COLO829 (cell line): ENCODE measurements at places on chromosomes 4 and X.

GRCh38 chrX:148067285-148067684 is 86.1 kb downstream of the FMR1NB start:
- DNase-seq: no peak

DNA sequence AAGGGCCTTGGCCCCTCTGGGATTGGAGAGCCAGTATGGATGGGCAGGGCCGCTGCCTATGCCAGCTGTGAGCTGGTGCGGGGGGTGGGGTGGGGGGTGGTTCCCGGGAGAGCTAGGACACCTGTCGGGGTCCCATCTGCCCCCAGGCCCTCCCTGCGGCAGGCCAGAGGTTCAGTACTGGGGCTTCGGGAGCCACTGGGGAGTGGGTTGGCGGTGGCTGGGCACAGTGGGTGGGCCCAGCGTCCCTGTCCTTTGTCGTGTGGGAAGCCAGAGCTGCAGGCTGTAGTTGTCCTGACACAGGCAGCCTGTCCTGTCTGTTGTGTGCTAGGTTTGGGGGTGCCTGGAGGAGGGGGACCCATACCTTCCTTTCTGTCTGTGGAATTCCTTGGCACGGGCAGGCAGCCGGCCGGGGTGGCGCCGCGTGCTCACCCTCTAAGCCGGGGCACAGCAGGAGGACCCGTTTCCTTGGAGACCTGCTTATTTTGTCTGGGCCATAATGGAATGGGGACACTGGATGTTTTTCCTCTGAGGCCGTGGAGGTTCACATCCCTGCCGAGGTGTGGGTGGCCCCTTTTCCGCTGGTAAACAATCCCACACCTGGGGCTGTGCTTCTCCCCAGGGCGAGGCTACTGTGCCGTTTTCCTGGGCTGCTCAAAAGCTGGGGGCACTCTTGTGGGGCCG is 14.8 kb downstream of the DOK7 start:
- no peak for DNase-seq

- DNase-seq: peak; percentile 79
Measured at GRCh38 chr4:687048-687970, 1.6 kb downstream of the SLC49A3 start.

DNA sequence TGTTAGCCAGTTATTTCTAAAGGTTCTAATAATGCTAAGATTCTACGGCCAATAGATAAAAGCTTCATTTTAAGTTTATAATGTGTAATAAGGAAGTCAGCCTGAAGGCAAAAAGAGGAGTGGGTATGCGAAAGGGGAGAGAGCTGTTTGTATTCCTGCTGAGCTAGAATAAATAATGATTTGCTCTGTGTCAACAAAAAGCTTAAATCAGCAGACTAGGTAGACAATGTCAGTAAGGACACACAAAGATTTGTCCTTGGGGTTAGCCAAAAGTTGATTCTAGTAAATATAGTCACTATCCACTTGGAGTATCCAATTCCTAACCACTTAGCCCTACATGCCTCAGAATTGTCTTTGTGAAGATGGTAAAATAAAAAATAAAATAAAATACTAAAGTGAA is 90.3 kb upstream of the GRIA3 start:
- no peak for DNase-seq

GRCh38 chr4:120163895-120164294 is 97.2 kb upstream of the MAD2L1 start:
- no peak for DNase-seq

- peak; percentile 17 for DNase-seq
Measured at GRCh38 chrX:115337491-115338144, 48.1 kb downstream of the LUZP4 start.

- DNase-seq: no peak
Measured at GRCh38 chr4:53273726-53274125, 92.1 kb downstream of the SCFD2 start.

- DNase-seq: no peak
Measured at GRCh38 chr4:114698231-114698630, 99.6 kb downstream of the UGT8 start.

DNA sequence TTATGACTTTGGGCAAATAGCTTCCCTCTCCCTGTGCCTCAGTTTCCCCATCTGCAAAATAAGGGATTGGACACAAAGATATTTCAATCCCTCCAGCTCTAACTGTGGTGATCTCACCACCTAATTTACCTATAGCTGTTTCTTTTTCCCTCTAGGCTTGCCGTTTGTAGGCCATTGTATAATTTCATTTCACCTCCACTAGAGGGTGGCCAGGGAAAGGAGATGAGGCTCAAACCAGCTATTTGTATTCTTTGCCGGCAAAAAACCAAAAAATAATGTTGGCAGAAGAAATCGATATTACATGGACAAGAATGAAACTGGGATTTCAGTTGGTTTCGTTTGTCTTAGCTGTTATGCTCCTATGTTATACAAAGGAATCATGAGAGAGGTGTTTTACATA is 36.1 kb upstream of the DOCK11 start:
- DNase-seq: peak; percentile 5

GRCh38 chrX:43238461-43238945 is 417.6 kb upstream of the MAOA start:
- DNase-seq: no peak

DNA sequence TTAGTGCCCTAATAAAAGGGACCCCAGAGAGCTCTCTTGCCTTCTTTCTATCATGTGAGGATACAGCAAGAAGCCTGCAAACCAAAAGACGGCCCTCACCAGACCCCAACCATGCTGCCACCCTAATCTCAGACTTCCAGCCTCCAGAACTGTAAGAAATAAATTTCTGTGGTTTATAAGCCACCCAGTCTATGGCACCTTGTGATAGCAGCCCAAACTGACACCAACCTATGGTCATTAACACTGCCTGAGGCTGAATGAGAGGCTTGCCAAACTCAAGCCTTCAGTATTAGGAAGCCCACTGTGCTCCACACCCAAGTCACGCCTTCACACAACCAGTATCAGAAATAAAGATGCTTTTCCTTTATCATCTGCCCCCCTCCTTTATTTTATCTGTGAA is 127.3 kb upstream of the KLF3 start:
- DNase-seq: no peak

DNA sequence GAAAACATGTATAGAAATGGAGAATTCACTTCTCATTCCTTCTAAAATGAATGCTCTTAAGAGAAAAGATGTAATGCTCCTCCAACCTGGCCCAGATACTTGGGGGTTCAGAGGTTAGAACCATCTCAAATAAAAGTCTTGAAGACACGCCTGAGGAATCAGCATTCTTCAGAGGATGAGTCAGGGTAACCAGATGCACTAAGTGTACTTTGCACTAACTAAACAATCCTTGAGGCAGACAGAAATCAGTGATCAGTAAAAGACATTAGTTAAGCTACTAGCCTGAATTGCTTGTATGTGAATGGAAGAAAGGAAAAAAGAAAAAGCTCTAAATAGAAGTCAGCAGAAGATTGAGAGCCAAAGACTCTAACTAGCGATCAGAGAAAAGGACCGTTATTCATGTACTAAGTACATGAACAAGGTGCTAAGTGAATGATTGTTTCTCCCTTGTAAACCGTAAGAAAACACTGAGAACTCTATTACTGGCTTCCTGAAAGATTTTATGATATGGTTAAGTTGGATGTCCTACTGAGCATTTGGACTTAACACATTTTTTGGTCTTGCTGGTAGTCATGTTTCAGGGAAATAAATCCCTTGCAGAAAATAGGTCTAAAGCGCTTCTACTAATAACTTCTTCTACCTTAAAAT is 738.3 kb downstream of the STPG2 start:
- no peak for DNase-seq

DNA sequence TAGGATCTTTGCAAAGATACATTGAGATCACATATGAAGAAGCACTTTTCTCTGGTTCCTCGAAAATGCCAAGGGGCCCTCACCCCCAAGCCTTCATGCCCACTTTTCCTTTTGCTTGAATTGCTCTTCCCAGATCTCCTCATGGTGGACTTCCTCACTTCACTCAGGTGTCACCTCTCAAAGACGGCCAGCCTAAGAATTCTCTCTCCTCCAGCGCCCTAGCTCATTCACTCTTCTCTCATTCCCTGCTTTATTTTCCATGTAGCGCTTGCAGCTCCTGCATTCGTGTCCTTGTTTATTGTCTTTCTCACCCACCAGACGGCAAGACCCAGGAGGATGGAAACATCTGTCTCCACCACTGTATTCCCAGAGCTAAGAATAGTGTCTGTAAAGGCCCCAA is 32.9 kb downstream of the CCKAR start:
- DNase-seq: no peak

DNA sequence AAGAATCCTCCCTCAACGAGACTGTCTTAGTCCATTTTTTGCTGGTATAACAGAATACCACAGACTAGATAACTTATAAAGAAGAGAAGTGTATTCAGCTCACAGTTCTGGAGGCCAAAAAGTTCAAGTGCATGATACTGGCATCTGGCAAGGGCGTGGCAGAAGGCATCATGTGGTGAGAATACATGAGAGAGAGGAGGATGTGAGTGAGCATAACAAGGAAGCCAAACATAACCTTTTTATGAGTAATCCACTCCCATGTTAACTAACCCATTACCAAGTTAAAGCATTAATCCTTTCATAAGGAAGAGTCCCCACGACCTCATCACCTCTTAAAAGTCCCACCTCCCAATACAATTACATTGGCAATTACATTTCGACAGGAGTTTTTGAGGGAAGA is 504.6 kb downstream of the IQCM start:
- peak; percentile 64 for DNase-seq

DNA sequence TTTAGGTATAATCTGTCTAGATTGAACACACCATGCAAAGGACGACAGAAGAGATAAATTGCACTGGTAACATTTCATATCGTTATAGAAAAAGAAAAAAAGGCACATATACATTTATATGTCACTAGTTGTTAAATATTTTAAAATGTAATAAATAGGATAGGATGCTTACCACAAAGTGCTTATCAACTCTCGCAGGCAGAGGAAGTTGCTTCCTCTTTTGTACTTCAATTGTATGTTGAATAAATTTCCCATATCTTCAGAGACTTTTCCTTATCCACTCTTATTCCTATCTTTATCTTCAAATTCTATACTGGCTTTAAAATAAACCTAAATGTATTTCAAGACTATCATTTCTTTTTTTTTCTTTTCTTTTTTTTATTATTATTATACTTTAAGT is 163.3 kb upstream of the SPOCK3 start:
- DNase-seq: no peak

GRCh38 chr4:3145234-3145924 is 70.9 kb downstream of the HTT start:
- no peak for DNase-seq

DNA sequence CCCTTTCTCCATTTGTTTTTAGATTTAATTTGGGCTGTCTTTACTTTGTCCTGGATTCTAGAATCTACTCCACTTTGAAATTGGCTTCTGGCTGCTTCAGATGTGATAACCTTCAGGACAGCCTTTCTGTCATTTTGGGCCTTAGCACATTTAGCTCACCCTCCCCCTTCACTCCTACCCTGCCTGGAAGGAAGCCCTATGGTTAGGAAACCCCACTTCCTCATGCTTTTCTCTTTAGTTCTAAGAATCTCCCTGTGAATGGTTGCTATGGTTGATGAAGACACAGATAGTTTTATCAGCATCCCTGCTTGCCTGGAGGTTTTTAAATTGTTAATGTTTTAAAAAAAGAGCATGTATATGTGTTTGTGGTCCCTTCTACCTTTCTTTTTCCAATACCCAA is 100.7 kb upstream of the PTPN13 start:
- no peak for DNase-seq

GRCh38 chr4:84496331-84496705 is 2.8 kb downstream of the NKX6-1 start:
- DNase-seq: no peak

DNA sequence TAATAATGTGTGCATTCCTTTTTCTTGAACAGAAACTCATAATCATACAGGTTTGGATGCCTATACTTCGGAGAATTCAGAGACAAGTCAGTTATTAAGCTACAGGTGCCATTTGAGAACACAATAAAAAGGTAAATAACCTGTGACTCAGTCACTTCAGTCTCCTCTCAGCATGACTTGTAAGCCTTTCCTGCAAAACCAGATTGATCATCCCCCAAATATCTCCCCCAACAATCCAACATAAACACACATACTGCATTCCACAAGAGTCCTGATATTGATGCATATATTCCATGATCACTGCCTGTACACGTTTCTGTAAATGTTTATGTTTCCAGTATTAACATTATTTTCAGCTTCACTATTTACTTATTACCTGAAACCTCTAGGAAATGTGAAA is 110.8 kb downstream of the PWWP3B start:
- DNase-seq: no peak

GRCh38 chr4:145283909-145284308 is 103.5 kb upstream of the OTUD4 start:
- DNase-seq: no peak

DNA sequence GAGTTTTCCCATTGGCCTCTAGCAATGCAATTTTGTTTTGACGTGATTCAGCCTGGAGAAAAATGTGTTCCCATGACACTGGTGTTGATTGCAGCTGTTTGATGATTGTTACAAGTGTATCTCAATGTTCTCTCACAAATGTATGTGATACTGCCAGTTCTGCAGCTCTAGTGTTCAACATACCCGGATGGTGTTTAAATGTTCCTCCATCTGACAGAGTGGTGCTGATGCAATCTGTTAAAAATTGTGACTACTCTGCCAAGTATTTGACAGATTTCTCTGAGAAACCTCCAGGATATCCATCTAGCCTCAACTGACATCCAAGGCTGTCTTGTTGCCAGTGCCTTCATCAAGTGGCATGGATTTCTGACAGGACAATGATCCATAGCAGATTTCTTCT is 657.2 kb upstream of the DIAPH2 start:
- DNase-seq: no peak

- DNase-seq: no peak
Measured at GRCh38 chr4:3659131-3659530, 107.1 kb upstream of the ADRA2C start.

- DNase-seq: no peak
Measured at GRCh38 chr4:172740434-172740833, 428.2 kb upstream of the GALNT7 start.

- DNase-seq: no peak
Measured at GRCh38 chr4:11073621-11074051, 355.1 kb downstream of the HS3ST1 start.

- DNase-seq: no peak
Measured at GRCh38 chrX:125378205-125378604, 58.5 kb downstream of the TEX13C start.

DNA sequence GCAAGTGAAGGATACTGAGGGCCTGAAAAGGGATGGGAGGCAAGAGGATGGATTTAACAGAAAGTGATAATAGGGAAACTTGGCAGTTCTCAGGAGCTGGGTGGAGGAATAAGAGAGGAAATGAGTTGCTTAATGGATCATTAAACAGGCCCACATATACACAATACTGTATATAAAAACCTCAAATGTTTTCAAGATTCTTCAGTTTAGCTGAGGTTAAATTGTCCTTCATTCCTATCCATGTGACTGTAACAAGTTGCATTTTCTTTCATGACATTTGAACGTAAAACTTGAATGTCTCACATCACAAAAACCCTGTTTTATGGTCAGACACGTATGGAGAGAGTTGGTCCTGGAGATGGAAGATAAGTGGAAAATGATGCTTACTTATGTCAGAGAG is 76.5 kb upstream of the PLAC8 start:
- DNase-seq: no peak

DNA sequence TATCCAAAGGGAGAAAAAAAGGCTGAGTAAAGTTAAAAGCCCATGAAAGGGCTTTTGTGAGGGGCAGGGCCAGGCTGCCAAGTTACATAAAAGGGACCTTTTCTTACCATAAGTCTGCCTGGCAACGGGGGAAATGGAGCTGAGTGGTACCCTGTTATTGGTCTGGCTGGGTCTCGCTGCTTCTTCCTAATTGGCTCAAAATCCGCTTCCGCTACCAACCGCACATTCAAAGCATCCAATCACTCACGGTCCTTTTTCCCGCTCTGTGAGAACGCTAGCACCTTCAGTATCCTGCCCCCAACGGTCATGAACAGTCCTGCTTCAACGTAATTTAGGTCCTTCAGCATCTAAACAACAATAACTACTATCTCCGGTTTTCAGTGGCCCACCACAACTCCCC is 611 bp downstream of the TEX11 start:
- peak; percentile 8 for DNase-seq
